HTR-8/SVneo (cell line): ENCODE measurements at places on chromosomes 1 and 21.

DNA sequence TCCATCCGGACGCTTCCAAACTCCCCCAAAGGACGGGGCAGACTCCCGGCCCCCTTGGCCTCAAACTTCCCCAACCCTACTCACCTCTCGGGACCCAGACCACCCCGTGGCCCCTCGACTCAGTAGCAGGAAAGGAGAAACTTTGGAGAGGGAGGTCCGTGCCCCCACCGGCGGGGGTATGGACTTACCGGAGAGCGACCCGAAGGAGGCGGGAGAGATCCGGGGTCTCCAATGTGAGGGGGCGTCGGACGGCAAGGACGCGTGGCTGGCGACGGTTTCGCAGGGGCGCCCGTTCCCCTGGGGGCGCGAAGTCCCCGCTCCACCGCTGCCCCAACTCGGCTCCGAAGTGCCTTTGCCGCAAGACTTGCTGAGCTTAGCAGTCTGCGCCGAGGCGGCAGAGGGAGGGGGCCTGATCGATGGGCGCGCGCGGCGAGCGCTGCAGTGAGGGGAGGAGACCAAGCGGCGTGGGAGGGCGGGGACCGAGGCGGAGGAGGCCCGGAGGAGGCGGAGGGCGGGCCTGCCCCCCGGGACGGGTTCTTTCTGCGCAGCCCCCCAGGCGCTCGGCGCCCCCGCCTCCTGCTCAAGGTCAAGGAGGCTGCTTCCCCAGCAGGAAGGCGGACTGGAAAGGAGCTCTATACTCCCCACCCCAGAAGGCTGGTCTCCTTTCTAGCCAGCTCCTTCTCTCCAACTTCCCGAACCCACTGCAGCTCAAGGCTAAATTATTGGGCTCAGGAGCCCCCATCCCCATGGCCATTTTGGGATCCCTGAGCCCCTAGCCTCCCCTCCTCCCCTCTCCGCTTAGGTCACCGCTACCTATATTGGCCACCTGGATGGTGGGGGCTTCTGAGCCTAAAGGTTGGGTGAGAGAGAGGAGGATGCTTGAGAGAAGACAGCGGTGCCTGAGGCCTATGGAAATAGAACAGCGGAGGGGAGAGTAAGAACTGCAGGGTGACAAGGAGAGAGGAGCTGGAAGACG is at the start of gene SYT2:
Gene SYT2, minus strand, starts transcription at position 385 of the 976 bp plus-strand sequence. CDS start 104,682 bp downstream, outside the sequence.
- DNase-seq = peak; percentile 48

- peak; percentile 22 for DNase-seq
Measured at GRCh38 chr1:24108334-24109165, 3.4 kb downstream of the MYOM3 start.

DNA sequence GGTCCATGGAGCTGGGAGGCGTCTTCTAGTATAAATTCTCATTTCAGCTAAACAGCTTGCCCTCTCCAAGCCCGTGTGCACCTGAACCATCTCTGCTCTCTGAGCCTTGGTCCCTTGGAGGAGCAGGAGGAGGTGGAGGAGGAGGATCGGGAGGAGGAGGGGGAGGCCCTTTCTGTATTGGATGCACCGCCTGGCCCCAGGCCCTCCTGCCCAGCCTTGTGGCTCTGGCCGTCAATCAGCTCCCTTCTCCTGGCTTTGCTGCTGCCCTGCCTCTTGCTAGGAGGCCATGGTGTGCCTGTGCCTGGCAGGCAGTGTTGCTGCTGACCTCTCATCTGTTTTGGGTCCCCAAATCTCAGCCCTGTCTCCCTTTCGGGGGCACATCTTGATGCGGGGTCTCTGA is 9.0 kb downstream of the COL18A1 start:
- DNase-seq = no peak

GRCh38 chr1:219427403-219427802 is 185.5 kb downstream of the ZC3H11B start:
- DNase-seq = no peak
